CD4-positive, alpha-beta T cell treated with Interleukin-4 for 1 hour (primary cell): ENCODE measurements at places on chromosomes 16 and 17.

- DNase-seq, result no peak
These were observed 3.6 kb downstream of the HDAC5 start for GRCh38 chr17:44119798-44120197.

GRCh38 chr16:74275031-74275636, 21.5 kb upstream of the PSMD7 start:
- DNase-seq, result no peak

GRCh38 chr16:31141489-31142108, 6.1 kb upstream of the PRSS8 start:
- no peak for DNase-seq

- DNase-seq, result no peak
These were observed 61.4 kb downstream of the ZDHHC7 start for GRCh38 chr16:84949772-84950436.

GRCh38 chr16:50021544-50021943, 3.5 kb upstream of the CNEP1R1 start:
- no peak for DNase-seq

- DNase-seq, result peak; percentile 80
These were observed 9.8 kb downstream of the SLC16A3 start for GRCh38 chr17:82238472-82239201.

- DNase-seq, result no peak
These were observed 676 bp upstream of the KRT13 start for GRCh38 chr17:41505809-41506767.

DNA sequence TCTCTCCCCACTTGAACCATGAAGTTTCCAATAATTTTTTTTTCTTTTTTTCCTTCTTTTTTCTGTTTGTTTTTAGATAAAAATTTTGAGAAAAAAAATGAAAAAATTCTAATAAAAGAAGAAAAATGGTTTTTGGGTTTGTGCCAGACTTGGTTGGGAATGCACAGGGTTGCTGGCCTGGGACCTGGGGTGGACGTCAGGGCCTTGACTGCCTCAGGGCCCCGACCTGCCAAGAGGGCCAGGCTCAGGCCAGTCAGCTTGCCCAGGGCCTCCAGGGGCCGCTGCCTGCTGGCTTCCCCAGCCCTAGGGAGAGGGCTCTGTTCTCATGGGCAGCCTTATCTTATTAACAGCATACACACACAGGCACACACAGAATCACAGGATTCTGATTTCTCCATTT, 6.5 kb downstream of the TBX6 start:
- no peak for DNase-seq

GRCh38 chr17:7977805-7978204, 24.6 kb upstream of the GUCY2D start:
- DNase-seq, result no peak
